Effector CD4-positive, alpha-beta T cell (primary cell): ENCODE measurements at places on chromosomes 3 and 15.

GRCh38 chr15:45573961-45574629 lies 13.1 kb upstream of the BLOC1S6 start:
- DNase-seq: peak; percentile 3

DNA sequence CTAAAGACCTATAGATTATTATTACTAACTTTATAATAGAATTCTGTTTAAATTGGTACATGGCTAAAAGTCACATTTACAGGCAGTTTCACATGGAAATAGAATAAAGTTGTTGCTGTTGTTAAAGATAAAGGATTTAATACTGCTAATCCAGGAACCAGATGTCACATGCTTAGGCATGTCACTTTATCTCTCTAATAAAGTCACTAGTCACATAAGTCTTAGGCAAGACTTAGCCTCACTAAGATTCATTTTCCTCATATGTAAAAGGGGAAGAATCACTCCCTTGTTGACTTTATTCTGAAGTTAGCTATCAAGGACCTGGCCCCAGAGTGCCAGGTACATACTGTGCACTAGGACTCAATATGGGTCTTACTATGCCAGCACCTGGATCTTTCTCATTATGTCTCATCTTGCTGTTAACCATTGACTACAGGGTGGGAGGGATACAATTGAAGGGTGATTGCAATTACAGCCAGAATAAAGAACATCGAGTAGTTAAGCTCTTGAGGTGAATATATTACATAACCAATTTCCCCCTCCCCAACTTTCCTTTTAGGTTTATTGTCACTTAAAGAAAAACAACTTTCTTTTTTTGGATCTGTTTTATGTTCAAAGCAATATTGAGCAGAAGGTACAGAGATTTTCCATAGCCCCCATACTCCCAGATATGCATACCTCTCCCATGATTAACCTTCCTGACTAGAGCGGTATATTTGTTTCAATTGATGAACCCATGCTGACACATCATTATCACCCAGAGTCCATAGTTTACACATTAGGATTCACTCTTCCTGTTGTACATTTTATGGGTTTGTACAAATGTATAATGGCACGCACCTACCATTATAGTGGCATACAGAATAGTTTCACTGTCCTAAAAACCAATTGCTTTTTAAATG lies 36.6 kb downstream of the LNP1 start:
- DNase-seq: no peak

GRCh38 chr3:32632533-32633265 lies 52.3 kb upstream of the CNOT10 start:
- DNase-seq: no peak

DNA sequence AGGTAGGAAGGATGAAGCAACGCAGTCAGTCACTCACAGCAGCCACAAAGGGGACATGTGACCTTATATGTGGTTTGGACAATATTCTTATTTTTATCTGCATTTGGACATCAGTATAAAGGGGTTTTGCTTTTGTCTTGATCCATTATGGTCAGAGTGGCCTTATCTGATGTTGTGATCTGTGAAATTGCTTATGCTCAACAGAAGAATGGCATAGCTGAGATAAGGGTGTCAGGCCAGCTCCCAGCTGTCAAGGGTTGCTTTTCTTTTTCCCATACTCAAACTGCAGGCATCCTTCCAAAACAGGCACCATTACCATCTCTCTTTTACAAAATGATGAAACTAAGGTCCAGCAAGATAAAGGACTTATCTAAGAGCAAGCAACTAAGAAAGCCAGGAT lies 28.1 kb downstream of the DCLK3 start:
- DNase-seq: no peak

GRCh38 chr15:69373406-69373805 lies 40.7 kb upstream of the KIF23 start:
- DNase-seq: no peak

DNA sequence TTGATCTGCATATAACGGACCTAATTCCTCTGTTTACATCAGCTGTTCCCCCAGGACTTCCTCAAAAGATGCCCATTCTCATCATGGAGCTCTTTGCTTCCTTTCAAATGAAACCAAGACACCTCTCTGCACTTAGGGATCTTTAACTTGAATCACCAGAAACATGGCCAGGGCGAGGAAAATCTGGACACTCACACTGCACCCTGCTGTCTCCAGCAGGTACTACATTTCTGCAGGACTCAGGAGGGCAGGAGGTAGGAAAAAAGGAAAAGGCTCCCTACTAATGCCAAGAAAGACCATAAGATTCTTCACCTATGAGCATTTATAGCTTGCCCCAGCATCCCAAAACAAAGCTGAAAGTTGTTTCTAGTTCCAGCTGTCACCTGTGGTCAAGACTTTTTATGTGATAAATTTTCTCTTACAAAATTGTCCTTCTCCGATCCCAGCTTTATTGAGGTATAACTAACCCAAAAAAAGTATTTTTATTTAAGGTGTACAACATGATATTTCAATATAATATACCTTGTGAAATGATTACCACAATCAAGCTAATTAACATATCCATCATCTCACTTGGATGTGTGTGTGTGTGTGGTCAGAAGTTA lies 87.3 kb upstream of the C15orf61 start:
- DNase-seq: no peak

DNA sequence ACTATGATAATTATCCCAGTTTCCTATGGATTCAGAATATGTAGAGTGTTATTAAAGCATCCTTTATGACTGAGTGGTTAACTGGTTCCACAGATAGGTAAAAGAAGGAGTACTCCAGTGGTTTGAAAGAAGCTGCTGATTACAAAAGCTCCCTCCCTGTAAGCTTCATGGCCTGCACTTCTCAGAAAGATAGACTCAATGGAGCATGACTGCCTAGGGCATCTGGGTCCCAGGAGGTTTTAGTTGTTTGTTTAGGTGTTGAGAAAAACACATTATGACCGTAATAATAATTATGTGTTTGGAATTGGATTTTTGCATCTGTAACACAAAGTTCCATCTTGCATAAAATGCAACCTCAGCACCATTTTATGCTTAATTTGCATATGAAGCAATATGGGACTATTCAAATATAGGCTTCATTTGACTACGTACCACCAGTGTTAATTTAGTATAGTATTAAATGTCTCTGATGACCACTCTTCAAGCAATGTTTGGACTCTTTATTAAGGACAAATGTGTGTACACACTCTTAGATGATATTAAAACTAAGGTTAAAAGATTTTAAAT lies 121.1 kb downstream of the ROBO2 start:
- no peak for DNase-seq

- no peak for DNase-seq
Measured at GRCh38 chr3:197961582-197961945, 1.5 kb downstream of the LMLN start.

DNA sequence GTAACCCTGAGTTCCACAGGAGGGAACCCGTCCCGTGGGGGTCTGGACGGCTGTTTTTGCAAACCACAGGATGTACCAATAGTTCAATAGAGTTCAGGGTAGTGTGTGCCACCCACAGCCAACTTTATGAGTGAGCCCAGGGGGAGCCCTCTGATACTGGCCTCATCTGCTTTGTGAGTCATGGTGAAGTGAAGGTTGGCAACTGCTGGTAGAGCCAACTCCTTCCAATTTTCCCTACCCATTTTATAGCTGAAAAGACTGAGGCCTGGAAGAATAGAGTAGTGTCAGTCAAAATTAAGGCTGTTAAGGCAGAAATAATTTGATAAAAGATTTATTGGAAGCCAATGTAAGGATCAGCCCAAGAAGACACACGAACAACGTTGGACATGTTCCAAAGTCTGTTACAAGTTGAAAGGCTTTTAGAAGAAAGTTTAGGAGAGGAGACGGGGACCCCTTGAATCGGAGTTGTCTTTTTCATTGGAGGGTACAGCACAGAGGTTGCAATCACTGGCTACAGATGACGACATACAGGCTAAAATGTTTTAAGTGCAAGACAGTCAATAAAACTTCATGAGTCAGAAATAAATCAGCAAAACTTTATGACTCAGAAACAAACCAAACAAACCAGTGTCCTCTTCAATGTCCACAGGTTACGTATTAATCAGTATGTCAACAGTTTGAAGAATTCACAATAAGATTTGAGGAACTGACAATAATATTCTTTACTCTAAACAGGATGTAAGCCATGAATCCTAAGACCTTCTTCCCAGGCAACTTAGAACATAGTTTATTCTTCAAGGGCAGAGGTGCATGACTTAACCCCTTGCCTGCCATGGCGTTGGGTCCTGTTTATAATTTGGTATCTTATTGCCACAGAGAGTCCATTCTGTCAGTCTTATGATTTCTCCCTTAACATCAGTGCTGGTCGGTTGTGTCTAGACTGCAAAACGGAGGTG lies 62.9 kb upstream of the NR2E3 start:
- DNase-seq: no peak

GRCh38 chr15:48336940-48337339 lies 5.7 kb downstream of the DUT start:
- DNase-seq: no peak

GRCh38 chr15:87730706-87731105 lies 525.8 kb downstream of the NTRK3 start:
- no peak for DNase-seq

DNA sequence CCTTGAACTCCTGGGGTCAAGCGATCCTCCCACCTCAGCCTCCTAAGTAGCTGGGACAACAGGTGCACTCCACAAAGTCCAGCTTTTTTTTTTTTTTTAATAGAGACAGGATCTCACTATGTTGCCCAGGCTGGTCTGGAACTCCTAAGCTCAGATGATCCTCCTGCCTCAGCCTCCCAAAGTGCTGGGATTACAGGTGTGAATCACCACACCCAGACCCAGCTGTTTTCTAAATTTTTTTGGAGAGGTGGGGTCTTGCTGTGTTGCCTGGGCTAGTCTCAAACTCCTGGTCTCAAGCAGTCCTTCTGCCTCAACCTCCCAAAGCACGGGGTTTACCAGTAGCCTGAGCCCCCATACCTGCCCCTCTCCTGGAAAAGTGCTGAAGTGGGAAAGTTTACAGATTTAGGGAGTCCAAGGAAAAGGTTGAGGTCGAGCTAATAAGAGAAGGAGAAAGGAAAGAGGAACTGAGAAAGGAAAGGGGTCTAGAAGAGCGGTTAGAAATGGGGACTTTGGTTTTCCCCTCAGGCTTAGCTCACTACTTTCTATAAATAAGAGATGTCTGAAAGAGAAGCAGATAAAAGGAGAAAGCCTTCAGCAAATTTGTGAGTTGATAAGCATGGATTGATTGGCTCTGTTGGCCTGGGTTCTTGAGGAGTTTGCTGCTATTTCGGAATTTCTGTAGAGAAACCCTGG lies 23.6 kb downstream of the UBE2E1 start:
- DNase-seq: no peak

DNA sequence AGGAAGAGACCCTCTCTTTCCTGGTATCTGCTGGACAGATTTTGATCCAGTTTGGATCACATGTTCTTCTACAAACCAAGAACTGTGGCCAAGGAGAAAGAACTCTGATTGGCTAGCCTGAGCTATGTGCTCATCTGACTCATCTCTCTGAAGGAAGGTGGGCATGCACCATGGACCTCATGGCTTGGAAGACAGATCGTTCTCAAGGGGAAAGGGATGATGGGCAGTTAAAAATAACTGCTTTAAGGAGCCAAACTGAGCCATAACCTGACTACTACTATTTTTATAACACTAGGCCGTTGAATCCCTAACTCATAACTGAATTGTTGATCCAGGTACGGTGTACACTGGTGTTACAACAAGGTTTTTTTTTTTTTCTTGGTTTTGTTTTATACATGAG lies 112.4 kb downstream of the B3GALNT1 start:
- no peak for DNase-seq

DNA sequence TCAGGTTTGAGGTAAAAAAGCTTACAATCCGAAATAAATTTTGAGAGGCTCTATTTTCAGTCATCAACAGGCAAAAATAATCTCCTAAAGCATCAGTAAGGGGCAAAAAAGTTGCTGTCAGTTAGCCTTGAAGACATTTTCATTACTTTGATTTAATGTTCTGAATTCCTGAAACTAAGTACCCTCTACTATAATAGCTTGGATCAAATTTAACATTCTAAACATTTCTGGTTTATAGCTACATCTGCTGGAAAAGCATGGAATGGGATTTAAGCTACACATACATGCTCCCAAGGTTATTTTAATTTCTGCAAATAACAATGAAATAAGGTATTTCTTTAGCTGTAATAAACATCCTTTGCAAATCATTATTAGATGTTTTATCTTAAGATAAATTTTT lies 245.4 kb downstream of the ULK4 start:
- no peak for DNase-seq

DNA sequence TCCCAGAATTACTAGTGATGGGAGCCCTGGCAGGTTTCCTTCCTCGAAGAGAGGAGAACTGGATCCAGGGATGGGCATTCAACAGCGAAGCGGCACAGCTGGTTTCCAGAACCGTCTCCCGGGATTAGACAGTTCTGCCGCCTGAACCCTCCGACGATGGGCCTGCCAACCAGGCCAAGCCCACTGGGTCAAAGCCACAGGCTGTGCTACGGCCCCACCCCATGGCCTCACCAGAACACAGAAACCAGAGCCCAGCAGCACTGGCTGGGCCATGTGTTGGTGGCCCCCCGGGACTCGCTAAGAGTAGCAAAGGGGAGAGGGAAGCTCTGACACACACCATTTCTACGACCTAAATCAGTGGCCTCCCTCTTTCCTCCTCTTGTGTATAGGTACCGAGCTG lies 2.2 kb downstream of the C15orf62 start:
- DNase-seq: no peak

GRCh38 chr15:31341496-31342195 lies 15.0 kb downstream of the KLF13 start:
- DNase-seq: no peak

- no peak for DNase-seq
Measured at GRCh38 chr15:74897300-74897701, 7.5 kb downstream of the MPI start.

DNA sequence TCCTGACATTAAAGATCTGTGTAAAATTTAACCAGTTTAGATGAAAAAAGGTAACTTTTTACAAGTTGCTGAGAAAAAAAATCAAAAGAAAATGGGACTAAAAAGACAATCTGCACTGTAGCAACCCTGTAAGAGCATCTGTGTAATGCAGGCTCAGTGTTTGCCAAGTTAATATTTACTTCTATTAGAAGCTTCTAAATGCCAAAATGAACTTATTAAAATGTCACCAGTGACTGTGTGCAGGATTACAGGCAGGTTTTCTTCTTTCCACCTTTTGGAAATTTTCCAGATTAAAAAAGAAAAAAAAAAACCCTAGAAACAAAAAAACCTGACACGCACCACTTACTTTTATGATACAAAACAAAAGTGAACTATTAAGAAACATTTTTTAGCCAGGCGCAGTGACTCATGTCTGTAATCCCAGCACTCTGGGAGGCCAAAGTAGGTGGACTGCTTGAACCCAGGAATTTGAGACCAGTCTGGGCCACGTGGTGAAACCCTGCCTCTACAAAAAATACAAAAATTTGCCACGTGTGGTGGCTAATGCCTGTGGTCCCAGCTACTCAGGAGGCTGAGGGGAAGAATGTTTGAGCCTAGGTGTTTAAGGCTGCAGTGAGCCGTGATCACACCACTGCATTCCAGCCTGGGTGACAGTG lies 87.2 kb downstream of the TJP1 start:
- DNase-seq: no peak

GRCh38 chr15:42199126-42199525 lies 9.0 kb downstream of the VPS39 start:
- no peak for DNase-seq

GRCh38 chr3:141386126-141386488 lies 17.8 kb downstream of the ZBTB38 start:
- no peak for DNase-seq

GRCh38 chr3:20280257-20280656 lies 94.3 kb upstream of the SGO1 start:
- DNase-seq: no peak

GRCh38 chr3:17315897-17316296 lies 426.5 kb downstream of the TBC1D5 start:
- DNase-seq: no peak
